ENCODE measurements at places on chromosomes 11 and 22. TPM values are rescaled to one million over a fixed set of nuclear protein-coding genes. Genes with fewer than 3 reads are reported as not detected.

GRCh38 chr22:45502215-45503049, at the start of gene FBLN1:
Gene FBLN1 (plus strand): TSS chr22:45502883. CDS start chr22:45502986, 103 bp downstream.
- H3K27me3 ChIP-seq: peaks cover 48% of the 10 kb centered on the region
- H3K4me3 ChIP-seq: no peak within 1 kb of the TSS
- H3K36me3 ChIP-seq: no peaks in the 10 kb centered on the region

DNA sequence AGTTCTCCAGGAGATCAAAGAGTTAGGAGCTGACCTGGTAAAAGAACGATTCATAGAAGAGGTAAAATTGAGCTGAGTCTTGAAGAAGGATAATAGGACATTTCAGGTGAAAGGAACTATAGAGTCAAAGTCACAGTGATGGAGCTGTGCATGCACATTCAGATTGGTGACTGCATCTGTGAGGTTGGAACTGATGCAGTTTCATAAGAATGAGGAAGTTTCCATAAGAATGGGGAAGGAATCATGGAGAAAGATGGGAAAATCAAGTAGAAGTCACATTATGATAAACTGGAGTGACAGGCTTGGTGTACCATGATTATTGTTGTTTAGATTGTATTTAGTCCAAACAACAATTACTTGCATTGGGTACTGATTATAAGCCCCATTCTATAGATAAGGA, 232.2 kb downstream of the FAM76B start:
- no peaks in the 10 kb centered on the region for H3K36me3 ChIP-seq
- H3K27ac ChIP-seq: no peak overlapping the region
- H3K4me1 ChIP-seq: peaks cover 18% of the 10 kb centered on the region
- no peak overlapping the region for H3K4me3 ChIP-seq

GRCh38 chr11:2084721-2085120, 54.5 kb downstream of the IGF2 start:
- peaks cover 20% of the 10 kb centered on the region for H3K27me3 ChIP-seq
- H3K4me3 ChIP-seq: no peak overlapping the region
- H3K27ac ChIP-seq: no peak overlapping the region
- H3K36me3 ChIP-seq: no peaks in the 10 kb centered on the region
- DNase-seq: no peak

NECTIN1 gene
- total RNA-seq: 36.7 TPM

GRCh38 chr22:32473388-32473952, 1.1 kb upstream of the FBXO7 start:
- H3K4me1 ChIP-seq: peaks cover 23% of the 10 kb centered on the region
- peaks cover 1% of the 10 kb centered on the region for H3K27me3 ChIP-seq
- peak overlapping the region; percentile 95 for H3K4me3 ChIP-seq
- H3K27ac ChIP-seq: peak overlapping the region; percentile 91

GRCh38 chr22:22740560-22741276, 96.3 kb downstream of the GGTLC2 start:
- H3K36me3 ChIP-seq: no peaks in the 10 kb centered on the region
- peaks cover 18% of the 10 kb centered on the region for H3K27me3 ChIP-seq
- peaks cover 16% of the 10 kb centered on the region for H3K4me1 ChIP-seq
- H3K27ac ChIP-seq: no peak overlapping the region
- no peak overlapping the region for H3K4me3 ChIP-seq

PIK3IP1 gene
- 21.0 TPM for total RNA-seq

DNA sequence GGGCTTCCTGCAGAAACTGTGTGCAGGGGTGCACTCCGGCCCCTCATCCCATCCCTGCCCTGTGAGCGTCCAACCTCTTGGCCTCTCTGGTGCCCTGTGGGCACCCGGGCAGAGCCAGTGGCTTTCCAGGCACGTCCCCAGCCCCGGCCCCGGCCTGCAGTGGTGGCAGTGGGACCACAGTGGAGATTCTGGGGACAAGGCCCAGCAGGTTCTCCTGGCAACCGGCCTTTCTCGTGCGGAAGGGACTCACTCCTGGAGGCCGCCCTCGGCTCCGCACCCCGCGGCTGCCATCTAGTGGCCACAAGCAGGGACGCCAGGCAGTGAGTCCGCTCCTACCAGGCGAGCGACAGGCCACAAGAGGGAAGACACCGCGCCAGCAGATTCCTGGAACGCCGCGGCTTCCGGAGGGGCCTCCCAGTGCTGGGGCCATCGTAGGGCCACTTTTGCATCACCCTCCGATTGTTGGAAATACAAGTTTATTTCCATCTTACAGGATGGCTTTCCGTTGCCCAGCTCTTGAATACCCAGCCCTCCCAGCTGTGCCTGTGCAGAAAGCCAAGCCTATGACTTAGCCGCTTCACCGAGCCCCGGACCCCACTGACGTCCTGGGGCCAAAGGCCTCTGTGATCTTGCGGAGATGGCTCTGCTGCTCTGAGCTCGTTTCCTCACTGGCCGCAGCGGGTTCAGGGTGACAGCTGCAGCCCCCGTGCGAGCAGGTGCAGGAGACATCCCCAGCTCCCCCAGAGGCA, 357.3 kb downstream of the CTTN start:
- DNase-seq: peak; percentile 42
- H3K27ac ChIP-seq: no peak overlapping the region
- no peak overlapping the region for H3K4me3 ChIP-seq
- H3K36me3 ChIP-seq: no peaks in the 10 kb centered on the region
- H3K27me3 ChIP-seq: peaks cover 12% of the 10 kb centered on the region

DNA sequence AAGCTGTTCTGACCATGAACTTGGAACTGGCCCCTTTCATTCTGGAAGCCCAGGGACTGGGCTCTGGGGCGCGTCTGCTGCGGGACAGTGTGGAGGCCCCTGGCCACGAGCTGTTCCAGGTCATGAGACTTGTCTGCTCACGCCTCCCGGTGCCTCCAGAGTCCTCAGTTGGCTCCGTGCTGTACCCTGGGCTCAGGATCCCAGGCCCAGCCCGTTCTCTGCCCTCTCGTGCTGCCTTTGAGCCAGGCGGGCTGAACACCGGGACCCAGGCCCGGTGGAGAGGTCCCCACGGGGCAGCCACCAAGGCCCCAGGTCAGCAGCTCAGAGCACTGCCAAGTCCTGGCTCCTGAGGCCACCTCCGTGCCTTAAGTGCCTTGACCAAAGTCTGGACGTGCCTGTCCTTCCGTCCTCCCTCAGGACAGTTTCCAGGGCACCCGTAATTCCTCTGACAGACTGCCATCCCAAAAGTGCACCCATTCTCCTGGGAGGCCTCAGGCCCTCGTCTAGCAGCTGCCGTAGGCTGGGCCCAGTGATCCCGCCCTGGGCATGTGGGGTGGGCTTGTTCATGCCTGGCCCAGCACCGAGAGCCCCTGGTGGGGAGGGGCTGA, 36.3 kb upstream of the PPARA start:
- H3K4me3 ChIP-seq: no peak overlapping the region
- H3K4me1 ChIP-seq: no peaks in the 10 kb centered on the region
- H3K27ac ChIP-seq: no peak overlapping the region
- H3K36me3 ChIP-seq: no peaks in the 10 kb centered on the region

MMP13 gene
- total RNA-seq: not detected

GRCh38 chr11:10935015-10935559, 77.2 kb upstream of the ZBED5 start:
- no peaks in the 10 kb centered on the region for H3K36me3 ChIP-seq
- no peak overlapping the region for H3K27ac ChIP-seq
- peaks cover 22% of the 10 kb centered on the region for H3K27me3 ChIP-seq
- peaks cover 22% of the 10 kb centered on the region for H3K4me1 ChIP-seq
- H3K4me3 ChIP-seq: no peak overlapping the region

DNA sequence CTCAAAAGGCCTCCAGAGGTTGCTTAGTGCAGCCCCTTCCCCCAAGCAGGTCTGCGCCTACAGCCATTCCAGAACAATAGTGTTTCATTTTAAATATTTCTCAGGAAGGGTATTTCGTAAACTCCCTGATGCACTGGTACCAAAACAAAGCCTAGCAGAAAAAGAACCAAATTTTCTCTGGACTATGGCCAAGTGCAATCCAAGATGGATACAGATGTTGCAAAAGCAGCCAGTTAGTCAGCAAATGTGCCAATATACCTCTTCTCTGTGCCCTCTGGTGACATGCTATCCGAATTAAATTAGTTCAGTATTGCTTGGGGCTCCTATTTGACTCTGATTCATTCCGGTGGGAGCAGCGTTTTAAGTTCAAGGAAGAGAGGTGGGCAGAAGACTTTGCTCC, 247.8 kb downstream of the NTM start:
- H3K4me3 ChIP-seq: no peak overlapping the region
- H3K27ac ChIP-seq: no peak overlapping the region
- no peak for DNase-seq

DNA sequence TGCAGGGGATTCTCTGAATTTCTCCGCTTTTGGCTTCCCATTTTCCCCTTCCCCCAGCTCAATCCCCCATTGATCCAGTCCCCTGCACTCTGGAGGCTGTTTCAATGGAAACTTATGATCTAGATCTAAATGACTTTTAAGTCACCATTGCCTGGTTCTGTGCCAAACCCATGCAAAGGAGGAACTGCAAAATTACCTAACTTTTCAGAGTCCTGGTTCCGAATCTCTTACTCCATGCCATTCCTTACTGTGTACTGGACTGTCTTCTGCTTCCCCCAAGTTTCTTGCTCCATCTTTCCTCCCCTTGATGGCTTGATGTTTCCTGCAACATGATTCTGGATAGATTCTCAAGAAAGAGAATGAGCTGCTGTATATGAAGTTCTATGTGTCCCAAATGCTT, 327.8 kb downstream of the MIAT start:
- H3K36me3 ChIP-seq: no peaks in the 10 kb centered on the region
- H3K27me3 ChIP-seq: peaks cover 24% of the 10 kb centered on the region
- H3K4me3 ChIP-seq: no peak overlapping the region
- H3K27ac ChIP-seq: no peak overlapping the region

- H3K36me3 ChIP-seq: no peaks in the 10 kb centered on the region
These were observed 1.6 kb upstream of the HORMAD2 start for GRCh38 chr22:30078320-30079311.

- no peak for DNase-seq
- H3K27me3 ChIP-seq: no peaks in the 10 kb centered on the region
- H3K4me1 ChIP-seq: no peaks in the 10 kb centered on the region
- H3K27ac ChIP-seq: no peak overlapping the region
These were observed 651.7 kb downstream of the NELL1 start for GRCh38 chr11:21321072-21321471.

- H3K36me3 ChIP-seq: no peaks in the 10 kb centered on the region
- no peak for DNase-seq
- H3K4me1 ChIP-seq: no peaks in the 10 kb centered on the region
- peaks cover 39% of the 10 kb centered on the region for H3K27me3 ChIP-seq
- no peak overlapping the region for H3K4me3 ChIP-seq
These were observed 59.2 kb downstream of the CACNG2 start for GRCh38 chr22:36644333-36644757.

Data from activated B cell treated with CpG ODN at 0.5 μM for 24 hours (primary cell).